ENCODE measurements at places on chromosomes 5 and 9.

- peak; percentile 84 for DNase-seq
Observed at GRCh38 chr9:36818965-36819870, 214.8 kb downstream of the PAX5 start.

GRCh38 chr5:10709933-10710332 lies 51.1 kb downstream of the DAP start:
- DNase-seq, result peak; percentile 54

DNA sequence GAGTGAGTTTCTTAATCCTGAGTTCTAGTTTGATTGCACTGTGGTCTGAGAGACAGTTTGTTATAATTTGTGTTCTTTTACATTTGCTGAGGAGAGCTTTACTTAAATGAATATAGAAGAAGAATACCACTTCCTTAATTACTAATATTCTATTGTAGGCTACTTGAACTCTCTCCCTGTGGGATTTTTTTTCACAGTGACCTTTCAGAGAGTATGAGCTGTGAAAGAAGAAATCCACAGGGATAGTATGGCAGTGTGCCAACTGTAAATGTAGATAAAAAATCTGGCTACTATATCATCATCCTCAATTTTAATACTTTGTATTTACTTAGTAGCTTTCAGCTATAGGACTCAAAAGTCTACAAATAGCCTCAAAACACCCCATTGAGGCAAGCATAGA lies 67.3 kb downstream of the COMMD10 start:
- DNase-seq, result no peak

- DNase-seq, result no peak
Observed at GRCh38 chr9:124754289-124754688, 16.8 kb downstream of the NR6A1 start.

DNA sequence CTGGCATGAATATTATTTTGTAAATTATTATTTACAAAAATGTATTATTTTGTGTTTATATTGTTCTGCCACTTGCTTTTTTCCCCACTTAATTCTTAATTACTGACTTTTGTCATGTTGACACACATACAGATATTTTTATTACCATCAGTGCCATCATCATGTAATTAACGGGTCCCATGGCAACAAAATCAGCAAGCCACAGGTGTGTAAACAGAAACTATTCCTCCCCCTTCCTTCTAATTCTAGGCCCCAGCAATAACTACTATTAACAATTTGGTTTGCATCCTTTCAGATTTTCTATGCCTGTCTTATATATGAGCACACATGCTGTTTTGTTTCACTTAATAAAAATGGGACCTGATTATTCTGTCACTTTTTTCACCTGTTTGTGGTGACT lies 29.3 kb downstream of the CYFIP2 start:
- DNase-seq, result no peak

Measured in H7 (cell line).